ENCODE measurements at places on chromosomes 5 and 9.

GRCh38 chr5:124341066-124341858 is 405.2 kb downstream of the ZNF608 start:
- DNase-seq = no peak

DNA sequence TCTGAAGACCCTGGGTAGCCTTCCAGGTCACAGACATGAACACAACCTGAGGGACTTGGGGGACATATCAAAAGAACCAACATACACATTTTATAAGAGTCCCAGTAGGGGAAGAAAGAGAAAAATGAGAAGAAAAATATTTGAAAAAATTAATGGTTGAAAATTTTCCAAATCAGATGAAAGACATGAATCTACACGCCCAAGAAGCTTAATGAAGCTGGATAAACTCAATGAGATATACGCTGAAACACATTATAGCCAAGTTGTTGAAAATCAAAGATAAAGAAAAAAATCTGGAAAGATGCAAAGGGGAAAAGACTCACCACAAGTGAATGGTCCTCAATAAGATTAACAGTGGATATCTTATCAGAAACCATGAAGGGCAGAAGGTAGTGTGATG is 9.6 kb upstream of the CCDC180 start:
- no peak for DNase-seq

GRCh38 chr9:2257248-2257929 is 242.2 kb downstream of the SMARCA2 start:
- DNase-seq = peak; percentile 76

GRCh38 chr9:22405869-22406659 is 40.6 kb upstream of the DMRTA1 start:
- no peak for DNase-seq

DNA sequence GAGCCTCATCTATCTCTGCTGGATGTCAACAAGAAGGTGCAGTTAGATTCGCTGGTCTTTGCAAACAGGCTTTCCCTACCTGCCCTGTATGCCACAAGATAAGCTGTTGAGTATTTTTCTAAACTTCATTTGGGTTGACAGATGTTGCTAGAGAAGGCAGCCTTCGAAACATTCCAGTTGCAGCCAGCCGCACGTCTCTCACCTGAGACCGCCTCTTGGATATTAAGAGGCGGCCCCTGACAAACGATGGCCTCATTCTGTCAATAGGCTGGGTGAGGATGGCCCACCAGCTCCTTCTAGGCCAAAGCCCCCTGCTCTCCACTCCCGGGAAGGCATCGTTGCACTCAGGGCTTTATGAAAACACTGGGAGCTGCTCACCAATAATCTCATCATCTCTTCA is 181.6 kb downstream of the DAB2IP start:
- DNase-seq = no peak

- no peak for DNase-seq
Measured at GRCh38 chr9:32161720-32162119, 222.7 kb upstream of the ACO1 start.

DNA sequence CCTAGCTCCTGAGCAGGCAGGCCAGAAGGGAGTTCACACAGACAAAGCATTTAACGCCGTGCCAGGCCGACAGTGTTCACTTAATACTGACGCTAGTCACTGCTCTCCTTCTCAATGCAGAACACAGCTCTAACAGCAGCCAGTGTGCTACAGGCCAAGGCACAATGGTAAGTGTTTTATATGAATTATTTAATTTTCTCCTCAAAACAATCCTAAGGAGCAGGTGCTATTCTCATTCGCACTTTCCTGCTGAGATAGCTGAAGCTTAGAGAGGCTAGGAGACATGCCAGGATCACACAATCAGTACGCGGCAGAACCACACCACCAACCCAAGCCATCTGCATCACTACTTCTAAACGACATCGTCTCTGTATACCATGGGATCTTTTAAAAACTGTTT is 170.7 kb downstream of the SPOCK1 start:
- DNase-seq = no peak

DNA sequence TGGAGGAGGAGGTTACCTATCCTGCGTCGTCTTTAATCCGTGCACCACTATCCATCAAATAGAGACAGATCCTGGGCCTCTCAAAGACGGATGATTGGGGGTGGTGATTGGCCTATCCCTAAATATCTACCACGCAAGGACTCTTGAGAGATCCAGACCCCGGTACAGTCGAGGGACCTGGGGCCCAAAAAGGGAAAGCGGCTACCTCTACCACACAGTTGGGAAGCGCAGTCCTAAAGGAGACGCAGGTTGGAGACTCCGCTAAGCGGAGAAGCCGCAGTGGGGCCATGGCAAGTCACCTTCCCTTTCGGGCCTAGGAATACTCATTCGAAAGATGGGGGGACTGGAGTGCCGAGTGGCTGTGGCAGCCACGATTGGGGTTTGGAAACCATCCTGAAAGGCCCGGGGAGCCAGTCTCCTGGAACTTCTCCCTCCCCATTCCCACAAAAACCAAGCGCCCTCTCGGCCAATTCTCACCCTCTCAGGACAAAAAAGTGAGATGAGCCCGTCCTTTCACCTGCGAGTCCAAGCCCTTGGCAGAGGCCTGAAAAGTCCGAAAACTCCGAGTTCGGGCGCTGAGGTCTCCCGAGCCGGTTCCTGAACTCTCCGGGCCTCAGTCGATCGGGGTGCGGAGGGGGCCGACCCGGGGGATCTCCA is 499 bp upstream of the FOXE1 start:
- no peak for DNase-seq

DNA sequence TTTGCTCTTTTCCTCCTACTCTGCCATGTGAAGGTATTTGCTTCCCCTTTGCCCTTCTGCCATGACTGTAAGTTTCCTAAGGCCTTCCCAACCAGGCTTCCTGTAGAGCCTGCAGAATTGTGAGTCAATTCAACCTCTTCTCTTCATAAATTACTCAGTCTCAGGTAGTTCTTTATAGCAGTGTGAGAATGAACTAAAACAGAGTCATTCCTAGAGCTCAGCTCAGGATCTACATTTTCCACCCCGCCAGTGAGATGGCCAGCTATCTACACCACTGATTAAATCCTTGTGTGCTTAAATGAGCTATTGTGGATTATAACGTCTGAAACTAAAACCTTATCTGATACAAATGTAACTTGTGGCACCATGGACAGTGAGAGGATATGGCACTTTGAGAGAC is 55.0 kb downstream of the FRMD3 start:
- no peak for DNase-seq

DNA sequence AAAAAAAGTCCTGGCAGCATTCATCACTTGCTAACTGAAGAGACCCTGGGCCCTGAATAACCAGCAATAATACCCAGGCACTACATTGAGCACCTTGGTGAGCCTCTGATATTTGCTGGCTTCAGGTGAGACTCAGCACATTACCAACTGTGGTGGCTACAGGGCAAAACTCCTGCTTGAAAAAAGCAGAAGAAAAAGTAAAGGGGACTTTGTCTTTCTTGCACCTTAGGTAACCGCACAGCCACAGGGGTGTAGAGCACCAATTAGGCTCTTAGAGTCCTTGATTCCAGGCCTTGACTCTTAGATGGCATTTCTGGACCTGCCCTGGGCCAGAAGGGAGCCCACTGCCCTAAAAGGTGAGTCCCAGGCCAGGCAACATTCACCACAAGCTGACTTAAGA is 269.5 kb downstream of the AUH start:
- DNase-seq = no peak

DNA sequence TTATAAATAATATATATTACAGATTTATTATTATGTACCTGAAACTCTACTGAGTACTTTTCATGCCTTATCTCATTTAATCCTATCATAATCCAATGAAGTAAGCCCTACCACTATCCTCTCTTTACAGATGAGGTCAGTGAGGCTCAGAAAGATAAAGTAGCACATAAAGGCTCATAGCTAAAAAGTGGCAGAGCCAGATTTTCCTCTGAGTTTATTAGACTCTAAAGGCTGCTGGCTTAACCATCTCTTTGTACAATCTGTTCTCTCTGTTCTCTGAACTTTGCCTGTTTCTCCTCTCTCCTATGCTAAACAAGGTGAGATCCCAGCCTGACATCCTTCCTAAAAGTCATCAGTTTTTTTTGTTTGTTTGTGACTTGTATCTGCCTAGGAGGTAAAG is 311.2 kb downstream of the KCTD16 start:
- no peak for DNase-seq

DNA sequence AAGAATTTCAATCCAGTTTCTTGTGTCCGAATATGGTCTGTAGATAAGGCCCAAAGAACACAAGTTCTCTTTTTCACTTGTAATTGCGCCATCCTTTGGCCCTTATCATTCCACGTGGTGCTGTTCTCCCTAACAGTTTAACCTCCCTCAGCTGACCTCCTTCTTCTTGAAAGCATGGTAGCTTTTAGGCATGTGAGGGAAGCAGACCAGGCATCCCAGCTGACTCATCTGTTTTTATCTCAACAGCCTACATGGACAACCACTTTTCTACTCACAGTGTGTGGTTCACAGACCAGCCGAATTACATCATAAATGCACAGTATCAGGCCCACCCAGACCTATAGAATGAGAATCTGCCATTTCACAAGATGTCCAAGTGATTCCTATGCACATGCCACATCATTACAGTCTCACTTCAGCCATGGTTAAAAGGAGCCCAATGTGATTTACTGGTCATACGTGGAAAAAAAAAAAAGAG is 26.9 kb upstream of the PLIN2 start:
- no peak for DNase-seq

DNA sequence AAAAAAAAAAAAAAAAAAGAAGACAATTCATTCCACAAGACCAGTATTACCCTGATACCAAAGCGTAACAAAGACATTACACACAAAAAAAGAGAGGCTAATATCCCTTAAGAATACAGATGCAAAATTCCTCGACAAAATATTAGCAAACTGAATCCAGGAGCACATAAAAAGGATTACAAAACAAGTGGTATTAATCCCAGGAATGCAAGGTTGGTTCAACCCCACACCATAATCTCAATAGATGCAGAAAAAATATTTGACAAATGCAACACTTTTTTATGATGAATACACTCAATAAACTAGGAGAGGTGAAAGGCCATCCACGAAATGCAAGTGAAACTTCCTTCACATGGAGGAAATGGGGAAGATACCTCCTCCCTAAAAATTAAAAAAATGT is 80.1 kb upstream of the TLR4 start:
- DNase-seq = no peak

- DNase-seq = no peak
Measured at GRCh38 chr9:137140151-137141012, 1.4 kb downstream of the GRIN1 start.

GRCh38 chr5:139787568-139788293 is 7.9 kb upstream of the PSD2 start:
- peak; percentile 40 for DNase-seq

GRCh38 chr5:1067141-1068121 is 44.4 kb downstream of the SLC12A7 start:
- DNase-seq = no peak

GRCh38 chr5:59275510-59276324 is 617.8 kb downstream of the PDE4D start:
- no peak for DNase-seq

GRCh38 chr5:40554813-40555212 is 124.9 kb upstream of the PTGER4 start:
- no peak for DNase-seq

GRCh38 chr5:169742771-169743296 is 105.8 kb downstream of the DOCK2 start:
- DNase-seq = no peak

DNA sequence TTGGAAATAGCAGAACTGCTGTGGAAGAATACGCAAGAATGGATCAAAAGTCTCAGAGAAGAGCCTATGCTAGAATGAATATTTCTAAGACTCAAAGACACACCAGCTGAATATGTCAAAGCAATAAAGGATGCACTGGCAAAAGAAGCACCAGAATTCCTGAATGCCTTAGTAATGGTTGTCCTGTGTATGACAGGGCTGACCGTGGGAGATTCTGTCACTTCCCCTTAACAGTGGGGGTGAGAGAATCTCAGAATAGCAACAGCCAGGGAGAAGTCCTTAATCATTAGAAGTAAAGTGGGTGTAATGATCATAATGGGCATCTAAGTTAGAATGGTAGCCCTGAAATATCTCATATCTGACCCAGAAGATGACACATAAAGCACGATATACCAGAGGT is 14.6 kb upstream of the PRR16 start:
- no peak for DNase-seq

GRCh38 chr9:26504057-26504456 is 388.5 kb downstream of the CAAP1 start:
- no peak for DNase-seq

DNA sequence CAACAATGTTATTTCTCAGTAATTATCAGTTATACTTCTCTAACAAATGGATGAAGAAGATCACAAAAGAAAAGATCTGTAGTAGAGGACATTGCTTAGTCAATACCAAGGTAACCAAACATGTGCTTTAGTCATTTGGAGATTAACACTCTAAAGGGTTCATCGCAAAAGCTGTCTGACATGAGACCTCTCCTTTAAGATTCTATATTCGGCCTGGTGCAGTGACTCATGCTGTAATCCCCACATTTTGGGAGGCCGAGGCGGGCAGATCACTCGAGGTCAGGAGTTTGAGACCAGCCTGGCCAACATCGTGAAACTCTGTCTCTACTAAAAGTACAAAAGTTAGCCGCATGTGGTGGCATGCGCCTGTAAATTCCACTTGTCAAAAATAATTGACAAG is 18.3 kb upstream of the CKMT2 start:
- DNase-seq = no peak

GRCh38 chr9:35732800-35733541 is 505 bp downstream of the CREB3 start:
- DNase-seq = no peak

DNA sequence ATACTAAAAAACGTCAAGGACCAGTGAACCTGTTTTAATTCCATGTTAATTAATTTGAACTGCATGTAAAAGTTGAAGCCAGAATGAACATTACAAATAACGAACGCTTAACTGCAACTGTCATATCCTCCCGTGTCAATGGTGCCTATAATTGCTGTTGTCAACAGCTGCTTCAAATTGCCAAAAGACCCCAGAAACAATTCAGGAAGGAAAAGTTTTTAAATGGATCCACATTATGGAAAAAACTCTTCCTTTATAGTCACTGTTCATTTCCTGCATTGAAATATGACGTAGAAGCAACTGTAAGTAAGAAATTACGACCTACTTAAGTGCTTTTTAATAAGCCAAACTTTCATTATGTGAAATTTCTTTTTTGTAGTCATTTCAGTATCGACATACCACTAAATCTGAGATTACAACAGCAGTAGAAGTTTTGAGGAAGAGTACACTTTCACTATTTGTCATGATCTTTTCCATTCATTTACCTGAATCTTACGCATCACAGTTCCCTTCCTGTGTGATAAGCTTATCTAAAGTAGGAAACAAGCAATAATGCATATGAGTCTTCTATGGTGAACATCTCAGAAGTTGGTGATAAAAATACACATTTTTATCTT is 37.8 kb downstream of the MEF2C start:
- no peak for DNase-seq
